Uterus (tissue), 4 donors: ENCODE measurements at places on chromosomes 7 and 10. TPM values are rescaled to one million over a fixed set of nuclear protein-coding genes. Genes with fewer than 3 reads are reported as not detected.

DNA sequence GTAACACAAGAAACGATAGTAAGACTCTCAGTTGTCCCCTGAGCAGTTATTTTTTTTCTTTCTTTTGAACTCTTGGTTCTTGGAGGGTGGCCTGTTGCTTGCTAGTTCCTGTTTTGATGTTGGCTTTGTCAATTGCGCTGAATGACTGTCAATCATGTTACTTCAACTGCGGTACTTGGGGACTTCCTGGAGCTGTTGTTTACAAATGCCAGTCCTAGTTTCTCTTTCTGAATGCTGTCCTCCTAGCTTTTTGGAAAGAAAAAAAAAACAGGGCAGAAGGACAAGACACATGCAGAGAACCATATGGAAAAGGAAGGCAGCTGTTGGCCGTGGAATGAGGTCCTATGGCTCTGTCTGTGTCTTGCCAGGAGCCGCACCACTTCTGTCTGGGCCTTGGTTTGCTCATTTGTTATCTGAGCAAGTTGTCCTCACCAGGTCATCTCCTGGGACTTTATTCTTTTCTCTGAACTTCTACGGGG lies 7.0 kb upstream of the PDCD4 start:
- DNase-seq, result no peak

BAMBI gene
- 6.4 TPM for total RNA-seq

DNA sequence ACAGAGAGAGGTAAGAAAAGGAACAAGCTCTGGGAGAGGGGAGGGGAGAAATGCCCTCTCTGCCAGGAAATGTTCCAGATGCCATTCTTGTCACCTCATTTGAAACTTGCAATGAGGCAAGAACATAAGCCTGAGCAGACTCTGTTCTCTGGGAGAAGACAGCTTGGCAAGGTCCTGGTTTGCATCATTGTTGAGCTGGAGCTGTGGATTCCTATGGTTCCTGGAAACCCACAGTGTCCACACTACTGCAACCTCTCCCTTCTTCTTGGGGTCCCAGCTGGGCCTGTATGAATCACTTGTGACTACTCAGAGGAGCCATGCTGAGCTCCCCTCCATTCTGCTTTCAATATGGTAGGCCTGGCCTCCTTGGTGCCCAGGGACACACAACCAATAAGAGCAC lies 60.8 kb upstream of the HECTD2 start:
- no peak for DNase-seq

DNA sequence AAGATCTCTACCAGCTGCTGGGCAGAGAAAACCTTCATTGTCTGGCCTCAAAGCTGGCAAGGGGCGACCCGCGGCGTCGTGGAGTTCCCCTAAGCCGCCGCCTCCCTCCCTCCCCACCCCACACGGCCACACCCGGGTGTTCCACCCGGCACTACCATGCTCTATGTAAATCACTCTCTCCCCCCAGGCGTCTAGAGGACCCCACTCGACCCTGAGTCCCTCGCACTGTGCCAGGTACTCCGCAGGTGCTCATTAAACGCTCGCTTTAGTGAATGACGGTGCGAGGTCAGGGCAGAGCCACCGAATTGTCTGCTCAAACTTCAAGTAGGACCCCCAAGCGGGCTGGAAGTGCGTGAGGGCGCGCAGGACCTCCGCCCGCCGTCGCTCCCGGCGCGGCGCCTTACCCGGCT lies 628 bp downstream of the PARP12 start:
- DNase-seq, result no peak

GRCh38 chr7:27116031-27116961 lies 13.8 kb upstream of the HOXA2 start:
- no peak for DNase-seq

DNA sequence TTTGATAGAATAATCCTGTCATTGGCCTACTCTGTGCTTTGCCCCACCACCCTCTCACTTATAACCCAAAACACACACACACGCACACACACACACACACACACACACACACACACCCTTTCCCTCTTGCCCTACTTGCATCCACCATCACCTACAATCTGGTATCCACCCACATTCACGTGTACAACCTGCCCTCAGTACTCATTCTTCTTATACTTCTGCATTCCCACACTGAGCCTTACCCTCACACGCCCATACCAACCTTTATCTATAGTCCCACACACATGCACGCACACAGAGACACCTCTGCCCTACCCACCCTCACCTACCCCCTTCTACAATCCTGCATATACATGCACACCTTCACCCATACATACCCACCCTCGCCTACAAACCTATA lies 10.8 kb upstream of the SRI start:
- DNase-seq, result no peak

POMZP3 gene
- total RNA-seq, result 5.7 TPM

DNA sequence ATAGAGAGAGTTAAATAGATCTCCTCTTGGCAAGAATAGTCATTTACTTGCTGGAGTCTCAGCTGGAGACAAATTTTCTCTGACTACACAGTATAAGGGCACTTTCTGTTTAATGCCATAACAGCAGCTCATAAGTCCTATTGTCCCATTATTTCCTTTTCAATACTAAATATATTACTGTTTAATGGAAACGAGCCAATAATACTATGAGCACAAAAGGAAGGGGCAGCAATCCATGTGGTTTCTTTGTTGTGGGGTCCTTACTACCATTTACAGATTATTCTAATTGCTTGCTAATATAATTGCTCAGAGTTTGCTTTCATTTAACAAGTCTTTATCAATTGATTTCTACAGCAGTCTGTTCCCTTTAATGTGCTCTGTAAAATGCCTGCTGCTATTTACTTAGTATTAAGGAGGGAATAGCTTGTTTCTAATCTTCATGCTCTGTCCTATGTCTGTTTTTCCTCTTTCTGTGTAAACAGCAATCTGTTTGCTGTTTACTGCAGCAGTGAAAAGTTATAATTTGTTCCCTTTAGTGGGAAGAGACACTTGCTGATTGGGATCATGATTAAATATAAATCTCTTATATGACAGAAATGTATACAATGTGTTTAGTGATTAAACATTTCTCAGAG lies 296.2 kb upstream of the SMIM30 start:
- no peak for DNase-seq

DNA sequence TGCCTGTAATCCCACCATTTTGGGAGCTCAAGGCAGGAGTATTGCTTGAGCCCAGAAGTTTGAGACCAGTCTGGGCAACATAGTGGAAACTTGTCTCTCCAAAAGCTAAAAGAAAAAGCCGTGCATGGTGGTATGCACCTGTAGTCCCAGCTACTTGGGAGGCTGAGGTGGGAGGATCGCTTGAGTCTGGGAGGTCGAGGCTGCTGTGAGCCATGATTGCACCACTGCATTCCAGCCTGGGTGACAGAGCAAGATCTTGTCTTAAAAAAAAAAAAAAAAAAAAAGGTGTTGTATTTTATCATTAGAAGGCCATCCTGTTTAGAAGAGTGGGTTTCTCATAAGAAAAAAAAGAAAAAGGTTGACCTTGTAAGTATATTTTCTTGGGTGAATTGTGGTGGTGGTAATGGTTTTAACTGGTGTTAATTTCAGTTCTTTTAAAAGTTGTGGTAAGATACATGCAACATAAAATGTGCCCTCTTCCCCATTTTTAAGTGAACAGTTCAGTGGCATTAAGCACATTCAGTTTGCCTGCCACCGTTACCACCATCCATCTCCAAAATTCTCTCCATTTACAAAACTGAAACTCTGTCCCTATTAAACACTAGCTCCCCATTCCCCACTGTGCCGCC lies 34.7 kb downstream of the GRIFIN start:
- DNase-seq, result no peak

CALHM1 gene
- total RNA-seq, result not detected

DNA sequence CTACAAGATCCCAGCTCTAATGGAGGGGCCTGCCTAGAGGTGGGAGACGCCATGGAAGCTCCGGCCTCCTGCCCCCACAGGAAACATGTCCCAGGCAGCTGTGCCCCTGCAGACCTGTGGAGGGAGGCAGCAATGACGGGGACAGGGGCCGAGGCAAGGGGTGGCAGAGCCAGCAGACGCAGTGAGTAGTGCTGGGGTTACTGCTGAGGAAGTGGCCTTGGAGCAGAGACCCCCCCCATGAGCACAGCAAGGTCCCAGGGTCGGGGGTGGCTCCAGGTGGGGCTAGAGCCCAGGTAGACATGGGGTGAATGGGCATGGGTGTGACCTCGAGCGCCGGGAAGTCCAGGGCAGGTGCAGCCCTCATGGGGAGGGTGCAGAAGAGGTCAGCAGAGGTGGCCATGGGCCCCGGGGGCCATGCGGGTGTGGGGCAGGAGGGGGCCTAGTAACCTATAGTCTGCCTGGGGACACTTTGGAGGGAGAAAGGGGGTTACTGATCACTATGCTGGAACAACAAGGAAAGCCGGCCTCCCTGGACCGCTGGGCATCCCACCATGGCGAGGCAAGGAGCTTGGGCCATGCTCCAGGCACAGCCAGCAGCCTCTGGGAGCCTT lies 45.5 kb downstream of the JAKMIP3 start:
- DNase-seq, result no peak

GRCh38 chr10:97667463-97667862 lies 19.6 kb downstream of the AVPI1 start:
- no peak for DNase-seq

FZD1 gene
- 5.0 TPM for total RNA-seq

GRCh38 chr10:64731016-64731415 lies 1209.8 kb downstream of the REEP3 start:
- no peak for DNase-seq

GRCh38 chr10:74223755-74224529 lies 72.9 kb downstream of the ADK start:
- no peak for DNase-seq
